ENCODE measurements at places on chromosomes 2 and 18. TPM values are rescaled to one million over a fixed set of nuclear protein-coding genes. Genes with fewer than 3 reads are reported as not detected.

DNA sequence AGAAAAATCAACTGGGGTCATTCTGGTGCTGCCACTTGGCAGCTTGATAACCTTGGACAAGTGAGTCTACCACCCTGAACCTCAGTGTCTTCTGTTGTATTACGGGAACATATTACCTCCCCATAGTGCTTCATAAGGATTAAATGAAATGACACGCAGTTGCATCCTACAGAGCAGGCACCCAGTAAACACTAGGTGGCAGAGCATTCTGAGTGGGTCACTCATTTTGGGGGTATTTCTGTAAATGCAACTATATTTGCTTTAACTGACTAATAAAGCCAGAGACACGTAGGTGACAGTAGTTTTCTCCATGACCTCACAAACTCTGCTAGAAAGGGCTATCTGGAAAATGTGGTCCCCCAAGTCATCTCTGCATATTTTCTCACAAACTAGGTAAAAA is 4.7 kb downstream of the CD226 start:
- no peak for DNase-seq

DNA sequence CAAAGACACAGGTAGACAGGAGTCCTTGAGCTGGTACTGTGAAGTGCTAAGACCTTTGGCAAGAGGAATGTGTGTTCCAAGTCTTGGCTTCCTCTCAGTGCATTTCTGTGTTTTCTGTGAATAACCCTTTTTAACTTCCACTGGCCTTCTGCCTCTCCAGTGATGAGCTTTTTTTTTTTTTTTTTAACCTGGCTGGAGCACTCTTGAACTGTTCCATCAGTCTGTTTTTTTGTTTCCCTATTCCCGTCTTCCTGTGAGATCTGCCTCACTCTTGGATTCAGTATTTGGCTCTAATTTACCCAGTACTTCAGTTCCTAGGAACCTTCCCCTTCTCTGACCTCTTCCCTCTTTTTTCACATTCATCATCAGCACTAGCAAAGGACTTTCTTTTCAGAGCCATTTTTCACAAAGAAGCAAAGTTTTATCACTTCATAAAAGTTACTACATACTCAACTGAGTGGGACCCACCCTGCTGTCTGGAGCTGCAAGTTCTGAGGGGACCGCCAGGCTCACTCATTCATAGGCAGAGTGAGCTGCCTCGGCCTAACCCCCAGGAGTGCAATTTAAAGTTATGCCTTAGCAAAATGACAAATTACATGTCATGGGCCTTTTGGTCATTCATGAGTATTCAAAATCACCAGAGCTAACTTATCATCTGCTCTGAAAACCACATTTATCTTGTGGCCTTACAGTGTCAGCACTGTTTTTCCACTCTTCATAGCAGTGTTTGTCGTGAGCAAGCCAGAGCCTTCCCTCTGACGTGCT is 126.9 kb upstream of the DAPL1 start:
- no peak for DNase-seq

The MYO7B gene
- 0.07 TPM for total RNA-seq

The CPLX4 gene
- total RNA-seq = not detected

The CD8B gene
- total RNA-seq = not detected

Data from foreskin keratinocyte (primary cell).